Stomach (tissue), 19 donors: ENCODE measurements at places on chromosomes 12 and 14. TPM values are rescaled to one million over a fixed set of nuclear protein-coding genes. Genes with fewer than 3 reads are reported as not detected.

DNA sequence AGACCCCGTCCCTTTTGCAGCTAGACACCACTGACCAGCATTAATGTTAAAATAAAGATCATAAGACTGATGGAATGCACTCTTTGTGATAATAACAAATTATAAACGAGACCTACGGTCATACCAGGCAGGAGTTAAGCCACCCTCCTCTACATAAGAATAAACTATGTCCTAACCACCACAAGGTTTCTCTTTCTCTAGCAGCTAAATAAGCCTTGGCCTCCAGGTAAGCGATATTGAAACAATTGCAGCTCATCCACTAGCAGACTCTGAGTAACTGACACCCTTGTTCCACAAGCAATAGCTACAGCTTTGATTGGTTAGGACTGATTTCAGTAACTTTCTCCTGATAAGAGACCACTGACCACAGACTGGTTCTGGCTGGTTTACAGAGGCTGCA lies 144.2 kb upstream of the CCDC198 start:
- DNase-seq, result no peak

DNA sequence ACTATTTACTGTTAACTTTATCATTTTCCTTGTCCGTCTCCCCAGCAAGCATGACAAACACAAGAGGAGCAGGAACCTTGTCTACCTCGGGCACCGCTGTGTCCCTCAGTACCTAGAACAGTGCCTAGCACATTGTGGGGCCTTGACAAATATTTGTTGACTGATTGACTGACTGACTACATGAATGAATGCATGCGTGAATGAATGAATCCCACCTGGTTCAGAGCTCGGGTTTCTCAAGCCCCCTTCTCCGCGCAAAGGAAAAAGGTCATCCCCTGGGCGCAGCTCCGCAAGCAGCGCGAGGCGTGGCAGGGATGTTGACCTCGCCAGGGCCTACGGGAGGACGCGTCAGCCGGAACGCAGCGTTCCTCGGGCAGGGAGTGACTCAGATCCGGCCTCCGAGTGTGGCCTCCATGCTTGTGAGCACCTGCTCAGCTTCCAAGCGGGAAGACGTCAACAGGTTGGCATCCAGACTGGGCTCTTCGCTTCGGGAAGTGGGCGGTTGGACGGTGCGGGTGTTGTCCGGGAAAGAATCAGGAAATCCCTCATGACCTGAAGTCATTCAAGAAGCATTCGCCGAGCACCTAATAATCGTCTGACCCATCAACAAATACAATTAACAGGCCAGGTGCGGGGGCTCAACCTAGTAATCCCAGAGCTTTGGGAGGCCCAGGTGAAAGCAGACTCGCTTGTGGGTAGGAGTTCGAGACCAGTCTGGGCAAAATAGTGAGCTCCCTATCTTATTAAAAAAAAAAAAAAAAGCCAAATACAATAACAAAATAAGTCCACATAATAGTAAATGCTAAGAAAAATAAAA lies 13.9 kb upstream of the UBC start:
- DNase-seq, result peak; percentile 93

- DNase-seq, result no peak
These were observed 12.0 kb downstream of the ABHD12B start for GRCh38 chr14:50883827-50884197.

- DNase-seq, result no peak
These were observed 218.5 kb downstream of the FUT8 start for GRCh38 chr14:65631040-65631439.

GRCh38 chr14:90510159-90510558 lies 113.3 kb downstream of the CALM1 start:
- peak; percentile 88 for DNase-seq

GRCh38 chr14:91009501-91010152 lies 50.8 kb downstream of the RPS6KA5 start:
- peak; percentile 39 for DNase-seq

The PRB2 gene
- total RNA-seq, result not detected

The PTPN21 gene
- total RNA-seq, result 63.0 TPM

The MTRFR gene
- not detected for total RNA-seq
